Epithelial cell of umbilical artery (primary cell): ENCODE measurements at places on chromosomes 2 and 18. TPM values are rescaled to one million over a fixed set of nuclear protein-coding genes. Genes with fewer than 3 reads are reported as not detected.

Gene SLC35F6
- 15.6 and 22.3 TPM in 2 replicates for total RNA-seq

Gene DNAJC5G
- not detected in 2 replicates for total RNA-seq

Gene DSEL
- total RNA-seq = 6.2 and 7.1 TPM in 2 replicates

Gene CCDC85A
- 20.5 and 24.5 TPM in 2 replicates for total RNA-seq

Gene AP1S3
- 1.3 and 4.1 TPM in 2 replicates for total RNA-seq

Gene DCDC2C
- not detected in 2 replicates for total RNA-seq

Gene RPL31
- 550 and 1,869 TPM in 2 replicates for total RNA-seq

Gene PROKR1
- not detected in 2 replicates for total RNA-seq

Gene PDIA6
- 650 and 703 TPM in 2 replicates for total RNA-seq

Gene ANKRD53
- 0.15 and 0.32 TPM in 2 replicates for total RNA-seq

Gene FNDC4
- total RNA-seq = 19.5 and 36.1 TPM in 2 replicates

Gene CTDSP1
- 35.7 and 42.2 TPM in 2 replicates for total RNA-seq

Gene SMAD7
- 7.8 and 8.8 TPM in 2 replicates for total RNA-seq

Gene MEP1B
- total RNA-seq = not detected in 2 replicates

Gene LINC00305
- total RNA-seq = not detected in 2 replicates

Gene ITGB6
- total RNA-seq = under 0.01 TPM in 1 of 2 replicates, not detected in the other

Gene PRSS56
- not detected in 2 replicates for total RNA-seq

Gene MAPRE3
- total RNA-seq = 0.65 and 1.1 TPM in 2 replicates

Gene TTC39C
- 2.3 and 4.1 TPM in 2 replicates for total RNA-seq

Gene PECR
- total RNA-seq = 2.6 and 4.6 TPM in 2 replicates

Gene IL1RN
- not detected in 2 replicates for total RNA-seq

Gene LAMA1
- 0.32 and 0.91 TPM in 2 replicates for total RNA-seq

Gene MERTK
- 7.8 and 17.6 TPM in 2 replicates for total RNA-seq

Gene GTF2A1L
- 0.91 and 1.3 TPM in 2 replicates for total RNA-seq

Gene NTSR2
- total RNA-seq = not detected in 2 replicates

Gene RETREG2
- total RNA-seq = 40.9 and 60.9 TPM in 2 replicates

Gene TIGD1
- 1.6 and 2.0 TPM in 2 replicates for total RNA-seq

Gene ALPI
- not detected in 2 replicates for total RNA-seq

Gene LDLRAD4
- total RNA-seq = 0.65 and 3.0 TPM in 2 replicates

Gene PAX8
- total RNA-seq = under 0.01 TPM in 1 of 2 replicates, not detected in the other

Gene GPR155
- 0.65 and 1.1 TPM in 2 replicates for total RNA-seq

Gene CCDC93
- total RNA-seq = 18.2 and 33.9 TPM in 2 replicates

Gene SPP2
- not detected in 2 replicates for total RNA-seq

Gene SLC16A14
- 0.32 and 0.46 TPM in 2 replicates for total RNA-seq

Gene ABHD1
- total RNA-seq = not detected in 2 replicates

Gene VWA3B
- not detected in 2 replicates for total RNA-seq

Gene CYBRD1
- total RNA-seq = 14.0 and 31.9 TPM in 2 replicates

Gene LCT
- total RNA-seq = not detected in 2 replicates

Gene AQP4
- total RNA-seq = not detected in 2 replicates

Gene INPP5D
- total RNA-seq = 18.7 and 24.7 TPM in 2 replicates

Gene ZNF513
- 5.8 and 7.8 TPM in 2 replicates for total RNA-seq

Gene CLEC4F
- total RNA-seq = 0.15 TPM in 1 of 2 replicates, not detected in the other
